ENCODE measurements at places on chromosomes 1 and 21. TPM values are rescaled to one million over a fixed set of nuclear protein-coding genes. Genes with fewer than 3 reads are reported as not detected.
A peak's percentile ranks its signal among the peaks of the same experiment; 100 is the strongest.

DNA sequence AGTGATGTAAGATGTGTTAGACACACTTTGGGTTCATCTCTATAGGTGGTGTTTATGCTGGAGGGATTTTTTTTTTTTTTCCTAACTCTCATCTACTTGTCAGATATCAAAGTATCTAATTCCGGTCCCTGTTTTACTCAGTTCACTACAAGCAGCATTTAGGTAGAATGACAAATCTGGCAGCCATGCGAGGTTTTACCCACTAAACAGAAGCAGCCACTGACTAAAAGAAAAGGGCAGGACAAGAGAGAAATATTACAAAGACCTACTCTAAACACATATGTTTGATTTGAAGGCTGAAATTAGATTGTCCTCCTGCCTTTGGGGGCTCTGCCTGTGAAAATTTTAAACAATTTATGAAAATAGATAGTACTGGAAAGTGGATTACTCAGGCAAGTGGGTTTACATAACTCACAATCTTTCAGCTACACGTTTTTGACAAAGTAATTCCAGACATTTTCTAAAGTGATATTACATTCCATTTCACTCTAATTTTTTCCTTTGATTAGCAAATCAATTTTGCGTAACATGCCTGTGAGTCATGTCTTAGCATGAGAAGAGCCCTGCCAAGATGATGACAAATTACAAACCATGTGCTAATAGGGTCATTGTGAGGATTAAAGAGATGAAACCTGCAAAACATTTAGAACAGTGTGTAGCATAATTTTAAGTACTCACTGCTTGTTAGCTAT lies 172.6 kb downstream of the PLA2G4A start:
- DNase-seq = no peak

GRCh38 chr1:20670936-20671335 lies 9.8 kb upstream of the DDOST start:
- DNase-seq = no peak

DNA sequence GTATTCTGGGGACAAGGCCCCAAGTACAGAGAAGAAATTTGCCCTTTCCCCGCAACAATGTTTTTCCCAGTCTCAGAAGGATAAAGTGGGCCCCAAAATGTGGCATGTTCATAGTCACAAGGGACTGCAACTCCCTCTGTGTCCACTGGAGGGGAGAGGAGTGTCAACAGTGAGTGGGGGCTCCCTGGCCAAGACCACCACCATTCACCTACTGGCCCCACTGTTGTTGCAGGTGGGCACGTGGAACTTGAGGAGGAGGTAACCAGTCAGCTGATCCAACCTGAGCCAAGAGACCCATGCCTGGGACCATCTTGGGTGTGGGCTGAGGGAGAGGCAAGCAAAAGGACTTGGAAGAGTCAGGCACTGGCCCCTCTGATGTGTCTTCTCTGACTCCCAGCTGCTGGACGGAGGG lies 777 bp downstream of the NUDT17 start:
- DNase-seq = no peak

DNA sequence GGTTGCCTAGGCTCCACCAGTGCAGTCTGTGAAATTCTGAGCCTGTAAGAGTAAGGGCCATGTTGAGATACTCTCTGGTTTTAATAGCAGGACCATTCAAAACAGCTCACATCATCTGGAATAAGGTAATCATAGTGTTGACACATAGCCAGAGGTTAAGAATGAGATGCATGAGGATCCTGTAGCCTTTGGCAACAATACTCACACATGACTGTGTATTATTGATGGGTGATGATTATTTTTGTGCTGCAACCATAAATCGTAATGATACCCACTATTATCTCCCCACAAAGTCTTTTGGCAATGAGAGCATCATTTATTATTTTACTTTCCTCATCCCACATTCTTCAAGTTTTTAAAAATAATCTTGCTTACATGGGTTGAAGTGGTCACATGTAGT lies 35.5 kb downstream of the KCNK2 start:
- DNase-seq = no peak

GRCh38 chr1:43363935-43364525 lies 3.8 kb downstream of the ELOVL1 start:
- DNase-seq = no peak

- DNase-seq = peak; percentile 39
Measured at GRCh38 chr1:147496571-147497210, 44.6 kb upstream of the BCL9 start.

DNA sequence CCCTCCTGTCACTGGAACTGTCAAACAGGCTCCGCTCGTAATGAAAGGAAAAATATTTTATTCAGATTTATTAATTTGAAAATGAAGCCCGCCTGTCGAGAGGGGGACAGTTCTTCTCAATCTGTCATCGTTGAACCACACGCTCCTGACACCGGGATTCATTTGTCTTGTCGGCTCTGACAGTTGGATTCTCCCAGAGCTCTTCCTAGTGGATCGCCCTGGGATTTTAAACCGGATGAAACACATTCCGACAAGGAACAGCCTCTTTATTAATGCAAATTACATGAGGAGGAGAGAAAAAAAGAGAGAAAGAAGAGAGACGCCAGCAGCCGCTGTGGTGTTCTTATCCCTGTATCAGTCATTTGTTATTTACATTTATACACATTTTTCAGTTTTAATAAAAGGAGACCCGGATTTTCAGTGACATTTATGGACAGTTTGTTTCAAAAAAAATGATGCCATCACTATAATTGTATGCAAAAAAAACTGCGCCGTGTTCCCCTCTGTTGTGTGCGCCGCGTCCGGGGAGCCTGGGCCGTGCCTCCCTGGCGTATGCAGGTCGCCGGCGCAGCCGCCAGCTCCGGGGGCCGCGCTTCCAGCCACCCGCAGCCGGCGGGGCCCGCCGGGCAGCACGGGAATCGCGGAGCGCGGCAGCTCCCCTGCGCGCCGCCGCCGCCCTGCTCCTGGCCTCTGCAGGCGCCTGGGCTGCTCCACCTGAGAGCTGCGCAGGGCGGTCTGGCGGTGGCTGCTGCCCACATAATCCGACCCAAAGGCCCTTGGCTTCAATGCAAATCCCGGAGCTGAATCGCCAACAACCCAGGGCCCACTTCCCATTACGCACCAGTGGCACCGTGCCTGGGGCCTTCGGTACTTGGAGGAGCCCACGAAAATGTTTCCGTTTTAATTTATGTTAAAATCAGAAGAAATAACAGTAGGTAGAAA lies 237.9 kb upstream of the PBX1 start:
- no peak for DNase-seq

DNA sequence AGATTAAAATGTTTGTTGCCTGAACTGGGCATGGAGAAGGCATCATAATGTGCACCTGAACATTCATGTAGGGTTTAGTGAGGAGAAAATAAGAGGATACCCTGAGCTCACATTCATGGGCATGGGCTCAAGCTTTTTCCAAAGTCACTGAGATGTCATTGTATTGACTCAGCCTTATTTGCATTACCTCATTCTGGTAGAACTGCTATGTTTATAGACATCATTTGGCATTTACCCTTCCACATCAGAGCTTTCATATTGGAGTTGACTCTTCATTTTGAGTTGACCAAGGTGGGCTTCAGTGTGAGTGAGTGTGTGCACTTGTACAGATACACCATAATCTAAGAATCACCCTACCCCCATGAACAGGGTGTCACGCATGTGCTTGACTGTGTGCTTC lies 143.2 kb downstream of the PBX1 start:
- DNase-seq = no peak

Gene TINAGL1
- 273 TPM for total RNA-seq

Gene NGF
- total RNA-seq = 0.26 TPM

Gene IQGAP3
- 12.8 TPM for total RNA-seq
